ENCODE measurements at places on chromosomes 7 and 10.

- no peak for DNase-seq
These were observed 82.9 kb upstream of the PDGFA start for GRCh38 chr7:602341-603141.

GRCh38 chr10:113999531-113999930 lies 44.1 kb upstream of the ADRB1 start:
- no peak for DNase-seq

GRCh38 chr10:60573336-60573735 lies 183.7 kb upstream of the ANK3 start:
- no peak for DNase-seq

GRCh38 chr10:131041441-131041840 lies 270.1 kb downstream of the TCERG1L start:
- no peak for DNase-seq

GRCh38 chr7:141421306-141421705 lies 129.9 kb upstream of the AGK start:
- no peak for DNase-seq

DNA sequence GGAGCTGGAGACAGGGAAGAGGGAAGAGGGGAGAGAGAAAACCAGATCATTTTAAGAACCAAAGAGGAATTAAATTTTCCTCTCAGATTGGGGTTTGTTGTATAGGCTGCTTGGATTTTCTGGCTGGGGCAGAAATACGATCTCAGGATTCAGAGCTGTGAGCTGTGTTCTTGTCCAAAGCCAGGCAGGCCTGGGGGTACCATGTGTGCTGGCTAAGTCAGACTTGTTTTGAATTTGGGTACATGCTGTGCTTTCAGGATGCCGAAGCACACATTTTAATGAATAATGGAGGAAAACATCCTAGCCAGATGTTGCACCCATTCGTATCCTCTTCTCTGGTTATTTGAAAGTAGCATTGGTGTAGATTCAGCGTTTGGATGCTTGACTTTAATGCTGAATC lies 170.3 kb upstream of the PODXL start:
- DNase-seq = no peak

- DNase-seq = no peak
These were observed 452 bp upstream of the RPP30 start for GRCh38 chr10:90871279-90871765.

DNA sequence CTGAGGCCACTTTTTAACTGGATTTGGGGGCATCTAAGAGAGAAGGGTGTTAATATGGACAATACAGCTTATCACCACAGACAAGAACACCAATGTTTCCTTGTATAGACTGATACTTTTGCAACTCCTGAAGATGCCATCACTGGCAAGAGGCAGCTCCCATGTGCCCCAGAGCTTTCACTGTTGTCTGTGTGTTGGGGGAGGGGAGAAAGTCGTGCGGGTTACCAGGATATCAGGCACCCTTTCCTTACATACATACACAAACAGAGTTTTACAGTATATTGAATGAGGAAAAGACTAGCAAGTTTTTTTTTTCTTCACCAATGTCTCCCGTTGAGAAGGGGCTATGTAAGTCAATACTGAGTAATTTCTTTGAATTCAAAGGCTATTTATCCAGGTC lies 4.1 kb upstream of the DLX6 start:
- DNase-seq = no peak

DNA sequence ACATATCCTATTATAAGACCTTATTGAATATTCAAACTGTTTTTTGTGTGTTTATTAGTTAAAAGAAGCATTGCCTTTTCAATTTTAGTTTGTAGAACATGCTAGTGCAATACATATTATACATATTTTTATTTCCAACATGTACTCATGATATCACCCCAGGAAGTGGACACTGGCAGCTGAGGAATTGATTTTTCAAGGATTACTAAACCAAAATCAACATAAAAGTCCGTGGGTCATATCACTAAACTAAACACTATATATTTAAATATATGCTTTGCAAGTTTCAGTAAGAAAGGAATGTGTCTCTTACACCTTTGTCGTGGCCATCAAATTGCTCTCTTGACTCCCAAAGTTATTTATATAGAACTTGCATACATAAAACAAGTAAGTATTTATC lies 185.2 kb downstream of the AGMO start:
- DNase-seq = no peak

DNA sequence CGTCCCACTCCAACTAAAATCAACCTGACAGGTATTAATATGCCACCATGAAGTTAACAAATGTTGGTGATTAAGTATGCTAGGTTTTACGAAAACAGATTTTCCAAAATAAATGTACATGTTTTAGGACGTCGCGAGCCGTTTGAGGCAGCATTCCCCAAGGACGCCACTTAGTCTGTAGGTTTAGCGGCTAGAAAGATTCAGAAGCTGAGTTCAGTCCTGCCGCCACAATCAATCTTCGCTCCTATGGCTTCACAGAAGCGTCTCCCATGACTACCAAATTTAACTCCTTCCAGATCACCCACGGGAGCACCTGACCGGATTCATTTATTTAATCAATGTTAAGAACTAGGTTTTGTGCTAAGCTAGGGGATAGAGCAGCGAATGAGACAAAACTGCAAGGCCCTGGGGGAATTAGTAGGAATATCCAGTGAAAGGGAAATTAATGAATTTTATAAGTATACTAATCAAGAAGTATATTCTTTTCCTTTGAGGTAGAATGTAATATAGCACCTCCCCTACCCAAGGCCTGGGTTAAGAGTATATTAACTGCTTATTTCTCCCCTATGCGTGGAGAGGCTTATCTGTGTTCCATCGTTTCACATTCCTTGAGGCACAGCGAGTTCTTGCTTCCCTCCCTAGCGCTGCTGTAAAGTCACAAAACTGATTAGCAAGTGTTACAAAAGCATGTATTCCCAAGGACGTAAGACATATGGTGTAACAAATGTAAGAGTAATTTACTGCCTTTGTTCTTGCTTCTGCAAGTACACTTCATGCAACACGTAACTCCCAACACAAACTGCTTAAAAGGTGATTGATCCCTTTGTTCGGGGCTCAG lies 994 bp upstream of the CYP51A1 start:
- no peak for DNase-seq

DNA sequence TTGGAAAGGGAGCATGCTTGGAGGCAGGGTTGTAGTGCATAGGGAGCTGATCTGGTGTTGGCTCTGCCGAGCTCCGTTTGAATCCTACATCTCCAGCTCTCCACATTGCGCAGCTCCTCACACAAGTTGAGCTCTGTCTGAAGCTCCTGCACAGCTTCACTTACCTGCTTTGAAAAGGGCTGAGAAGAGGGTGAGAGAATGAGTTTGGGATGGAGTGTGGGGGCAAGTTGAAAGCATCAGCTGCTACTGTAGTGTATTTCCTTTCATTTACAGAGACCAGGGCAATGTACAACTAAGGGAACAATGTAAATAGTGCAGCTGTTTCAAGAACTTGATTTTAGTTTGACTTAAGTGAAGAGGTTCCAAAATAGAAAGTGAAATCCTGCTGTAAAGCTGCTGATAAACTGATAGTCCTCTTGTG lies 88.5 kb downstream of the VTI1A start:
- DNase-seq = no peak

GRCh38 chr10:12534824-12535223 lies 185.5 kb downstream of the CAMK1D start:
- no peak for DNase-seq

GRCh38 chr10:129796710-129797420 lies 167.2 kb downstream of the EBF3 start:
- DNase-seq = no peak

GRCh38 chr7:87106974-87107612 lies 45.2 kb upstream of the DMTF1 start:
- no peak for DNase-seq

- DNase-seq = no peak
These were observed 43.2 kb downstream of the SEMA3C start for GRCh38 chr7:80875537-80876120.

GRCh38 chr10:86017841-86018734 lies 348.5 kb downstream of the GRID1 start:
- DNase-seq = no peak

DNA sequence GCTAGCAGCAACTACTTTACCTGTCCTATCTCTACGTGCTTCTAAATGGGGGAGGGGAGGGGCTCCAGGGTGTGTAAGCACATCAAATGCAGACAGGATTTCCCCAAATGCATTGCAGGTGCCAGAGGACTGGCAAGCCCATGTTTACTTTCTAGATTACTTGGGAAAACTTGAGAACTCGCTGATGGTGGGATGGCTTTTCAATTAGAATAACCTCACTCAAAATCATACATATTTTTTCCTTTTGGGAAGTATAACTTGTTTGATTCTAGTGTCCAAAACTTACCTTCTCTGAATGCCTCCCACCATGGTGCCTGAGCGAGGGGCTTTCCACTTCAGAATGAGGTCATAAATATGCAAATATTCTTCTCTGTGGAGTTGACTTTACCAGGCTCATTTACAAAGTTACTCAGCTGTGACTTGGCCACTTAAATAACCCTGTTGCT lies 191.3 kb upstream of the RHOBTB1 start:
- DNase-seq = no peak

- DNase-seq = no peak
These were observed 86.4 kb upstream of the DGKB start for GRCh38 chr7:14988941-14989340.

GRCh38 chr10:86087716-86088115 lies 278.9 kb downstream of the GRID1 start:
- peak; percentile 71 for DNase-seq

GRCh38 chr7:117796889-117797288 lies 76.4 kb downstream of the CTTNBP2 start:
- DNase-seq = no peak

GRCh38 chr7:50480797-50481196 lies 30.6 kb upstream of the FIGNL1 start:
- DNase-seq = no peak

- no peak for DNase-seq
These were observed 81.9 kb downstream of the BUB3 start for GRCh38 chr10:123236126-123236525.

GRCh38 chr7:77351539-77352004 lies 64.6 kb downstream of the GSAP start:
- no peak for DNase-seq

DNA sequence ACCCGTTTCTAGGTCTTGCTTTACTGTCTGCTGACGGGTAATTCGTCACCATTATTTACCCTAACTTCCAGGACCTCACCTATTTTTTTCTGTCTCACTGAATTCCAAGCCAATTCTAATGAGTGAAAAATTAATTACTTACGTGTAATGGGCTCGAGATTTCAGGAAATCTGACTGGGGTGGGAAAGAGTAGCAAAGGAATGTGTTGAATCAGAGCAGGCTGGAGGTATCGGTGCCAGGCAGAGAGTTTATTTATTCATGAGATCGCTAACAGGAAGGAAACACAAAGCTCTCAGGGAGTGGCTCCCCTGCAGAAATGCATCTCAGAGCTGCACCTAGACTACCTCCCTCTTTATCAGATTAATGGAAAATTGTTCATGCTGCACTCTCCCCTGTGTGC lies 4.0 kb upstream of the DIP2C start:
- DNase-seq = no peak

GRCh38 chr7:90061077-90061476 lies 93.2 kb upstream of the STEAP1 start:
- DNase-seq = no peak

DNA sequence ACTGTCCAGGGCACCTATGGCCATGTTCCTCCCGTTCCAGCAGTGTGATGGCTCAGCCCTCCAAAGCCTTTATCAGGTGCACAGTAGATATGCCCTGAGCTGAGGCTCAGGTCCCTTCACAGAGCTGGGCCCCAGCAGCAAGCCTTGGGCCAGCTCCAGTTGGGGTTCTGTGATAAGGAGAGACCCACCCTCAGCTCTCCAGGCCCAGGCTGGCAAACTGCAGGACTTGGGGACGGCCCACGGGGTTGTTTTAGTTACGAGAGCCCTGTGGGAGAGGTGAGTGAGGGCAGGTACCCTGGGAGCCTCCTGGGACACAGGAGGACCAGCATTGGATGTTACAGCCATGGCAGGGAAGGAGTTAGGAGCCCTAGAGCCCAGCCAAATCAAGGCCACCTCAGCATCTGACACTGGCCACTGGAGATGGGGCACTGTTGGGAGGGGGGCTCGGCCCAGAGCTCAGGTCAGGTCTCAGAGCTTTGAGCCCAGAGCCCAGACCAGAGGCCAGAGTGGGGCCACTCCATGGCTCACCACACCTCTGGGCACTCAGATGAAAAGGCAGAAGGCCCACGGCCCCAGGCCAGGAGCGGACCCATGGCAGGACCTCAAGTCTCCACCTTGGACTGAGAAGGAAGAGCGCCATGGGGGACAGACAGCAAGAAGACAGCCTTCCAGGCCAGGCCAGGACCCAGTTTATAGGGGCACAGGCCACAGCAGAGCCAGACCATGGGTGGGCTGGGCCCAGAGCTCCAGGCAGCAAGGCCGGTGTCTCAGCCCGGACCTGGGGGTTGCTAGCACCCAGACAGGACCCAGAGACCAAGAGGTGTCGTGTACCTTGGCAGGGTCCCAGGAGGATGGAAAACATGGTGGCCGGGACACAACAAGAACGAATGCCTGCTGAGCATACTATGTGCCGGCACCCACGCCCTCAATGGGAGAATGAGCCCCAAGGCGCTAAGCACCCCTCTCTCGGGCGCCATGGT lies 12.8 kb downstream of the GRID1 start:
- DNase-seq = no peak

- DNase-seq = no peak
These were observed 196.0 kb upstream of the FZD1 start for GRCh38 chr7:91068136-91068795.

- no peak for DNase-seq
These were observed 36.0 kb downstream of the KIAA1549 start for GRCh38 chr7:138945154-138945553.

DNA sequence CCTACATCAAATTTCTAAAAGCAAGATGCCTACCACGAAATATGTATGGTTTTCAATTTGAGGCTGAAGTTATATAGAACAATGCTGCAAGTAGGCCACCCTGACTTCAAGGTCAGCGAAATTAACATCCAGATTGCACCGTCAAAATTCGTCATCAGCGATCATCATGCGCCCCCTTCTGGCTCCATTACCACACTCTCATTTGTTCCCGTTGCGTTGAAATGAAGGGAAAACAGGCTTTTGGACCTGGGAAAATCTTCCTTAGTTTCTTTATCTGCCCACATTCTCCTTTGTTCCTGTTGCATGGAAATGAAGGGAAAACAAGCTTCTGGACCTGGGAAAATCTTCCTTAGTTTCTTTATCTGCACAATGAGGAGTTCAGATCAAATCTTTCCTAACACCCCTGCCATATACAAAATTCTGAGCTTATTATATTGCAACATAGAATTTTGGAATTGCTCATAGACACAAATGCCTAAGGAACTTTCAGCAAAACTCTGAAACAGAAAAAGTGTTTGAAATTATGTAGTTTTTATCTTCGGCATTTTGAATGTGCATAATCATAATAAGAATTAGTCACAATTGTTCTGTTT lies 98.2 kb upstream of the PRKCQ start:
- no peak for DNase-seq

- DNase-seq = no peak
These were observed 251.4 kb downstream of the SDK1 start for GRCh38 chr7:3552499-3552898.

GRCh38 chr10:61901829-61902444 lies 438 bp downstream of the ARID5B start:
- DNase-seq = no peak
